Muscle of arm (tissue), 14 donors: ENCODE measurements at places on chromosomes 2 and 18. TPM values are rescaled to one million over a fixed set of nuclear protein-coding genes. Genes with fewer than 3 reads are reported as not detected.

The GPC1 gene
- 89.1 TPM for polyA plus RNA-seq

The LIPT1 gene
- 7.3 TPM for polyA plus RNA-seq

The PSMA8 gene
- not detected for polyA plus RNA-seq

The CD207 gene
- polyA plus RNA-seq, result 0.26 TPM

The ELOA2 gene
- polyA plus RNA-seq, result 0.07 TPM

The ATRAID gene
- polyA plus RNA-seq, result 111 TPM

The RPRM gene
- polyA plus RNA-seq, result 8.5 TPM

The CYRIA gene
- polyA plus RNA-seq, result 6.4 TPM

The IL1RL1 gene
- 1.9 TPM for polyA plus RNA-seq

The UGT1A6 gene
- polyA plus RNA-seq, result 0.14 TPM

The PHLPP1 gene
- polyA plus RNA-seq, result 9.7 TPM

The CBLN2 gene
- polyA plus RNA-seq, result 1.7 TPM

The ASPRV1 gene
- polyA plus RNA-seq, result 2.7 TPM

The B3GNT7 gene
- polyA plus RNA-seq, result 1.9 TPM

The AKAIN1 gene
- polyA plus RNA-seq, result 0.39 TPM

The EVX2 gene
- not detected for polyA plus RNA-seq

The LYG2 gene
- polyA plus RNA-seq, result not detected

The XDH gene
- polyA plus RNA-seq, result not detected

The GAREM2 gene
- polyA plus RNA-seq, result 5.3 TPM

The KLHL30 gene
- 22.5 TPM for polyA plus RNA-seq

The AGXT gene
- polyA plus RNA-seq, result 0.17 TPM

The LRATD1 gene
- polyA plus RNA-seq, result 16.5 TPM

The SLC8A1 gene
- 4.4 TPM for polyA plus RNA-seq

The STPG4 gene
- polyA plus RNA-seq, result 0.21 TPM

The AMER3 gene
- not detected for polyA plus RNA-seq

The SLC25A12 gene
- polyA plus RNA-seq, result not detected

The ANKRD30B gene
- not detected for polyA plus RNA-seq

The ANKRD36B gene
- polyA plus RNA-seq, result 36.2 TPM

The KLHL14 gene
- 0.29 TPM for polyA plus RNA-seq

The CPLX4 gene
- polyA plus RNA-seq, result not detected

The CNRIP1 gene
- 33.4 TPM for polyA plus RNA-seq

The DSG1 gene
- not detected for polyA plus RNA-seq

The LOXL3 gene
- polyA plus RNA-seq, result 7.6 TPM

The MAPRE3 gene
- polyA plus RNA-seq, result 19.8 TPM

The ILKAP gene
- 39.0 TPM for polyA plus RNA-seq

The PIAS2 gene
- polyA plus RNA-seq, result 23.5 TPM

The ARHGAP15 gene
- 10.0 TPM for polyA plus RNA-seq

The C2orf72 gene
- polyA plus RNA-seq, result not detected

The GPR17 gene
- 2.5 TPM for polyA plus RNA-seq

The NEU2 gene
- polyA plus RNA-seq, result not detected

The GYPC gene
- polyA plus RNA-seq, result 106 TPM

The LOXHD1 gene
- not detected for polyA plus RNA-seq

The CHRND gene
- polyA plus RNA-seq, result 67.6 TPM

The PDE11A gene
- polyA plus RNA-seq, result not detected

The MSTN gene
- 58.6 TPM for polyA plus RNA-seq

The SPP2 gene
- not detected for polyA plus RNA-seq

The POTEC gene
- polyA plus RNA-seq, result not detected

The SH2D6 gene
- polyA plus RNA-seq, result 0.21 TPM

The SERPINB4 gene
- polyA plus RNA-seq, result 0.67 TPM

The SLC23A3 gene
- polyA plus RNA-seq, result 1.1 TPM

The GPAT2 gene
- polyA plus RNA-seq, result not detected

The MYO5B gene
- polyA plus RNA-seq, result 1.0 TPM

The CXCR4 gene
- 31.5 TPM for polyA plus RNA-seq

The SAG gene
- polyA plus RNA-seq, result 0.04 TPM

The NT5C1B gene
- polyA plus RNA-seq, result 0.66 TPM

The ASXL2 gene
- polyA plus RNA-seq, result 16.1 TPM

The IL1F10 gene
- not detected for polyA plus RNA-seq
